Activated B cell treated with CpG ODN at 0.5 μM for 24 hours (primary cell): ENCODE measurements at places on chromosomes 5 and 9. TPM values are rescaled to one million over a fixed set of nuclear protein-coding genes. Genes with fewer than 3 reads are reported as not detected.

PCDHGA5 gene
- 1.1 and 1.2 TPM in 2 replicates for total RNA-seq

STPG3 gene
- total RNA-seq, result 0.37 TPM in 1 of 2 replicates, not detected in the other

AHRR gene
- total RNA-seq, result 5.1 and 6.1 TPM in 2 replicates

AFAP1L1 gene
- total RNA-seq, result 0.44 TPM in 1 of 2 replicates, not detected in the other

IL4 gene
- not detected in 2 replicates for total RNA-seq

OR1Q1 gene
- total RNA-seq, result not detected in 2 replicates

CDKN2B gene
- total RNA-seq, result 0.32 and 0.38 TPM in 2 replicates

SPINK6 gene
- total RNA-seq, result not detected in 2 replicates

ADAMTSL1 gene
- not detected in 2 replicates for total RNA-seq

RIOK2 gene
- total RNA-seq, result 38.3 and 41.4 TPM in 2 replicates

YIPF5 gene
- total RNA-seq, result 28.0 and 29.4 TPM in 2 replicates

SLC36A3 gene
- not detected in 2 replicates for total RNA-seq

ITGA1 gene
- total RNA-seq, result 28.4 and 34.0 TPM in 2 replicates

SKP1 gene
- total RNA-seq, result 193 and 211 TPM in 2 replicates

PPP1R26 gene
- total RNA-seq, result 3.1 and 6.7 TPM in 2 replicates

SPINK4 gene
- not detected in 2 replicates for total RNA-seq

IFNW1 gene
- total RNA-seq, result not detected in 2 replicates

PCDHB16 gene
- total RNA-seq, result not detected in 2 replicates

ADGRV1 gene
- total RNA-seq, result 0.13 TPM in 1 of 2 replicates, not detected in the other

F2RL2 gene
- total RNA-seq, result not detected in 2 replicates

SH3RF2 gene
- not detected in 2 replicates for total RNA-seq

CTXN3 gene
- total RNA-seq, result not detected in 2 replicates

EFNA5 gene
- not detected in 2 replicates for total RNA-seq

PDLIM7 gene
- total RNA-seq, result 17.0 and 17.7 TPM in 2 replicates

ANKRD34B gene
- total RNA-seq, result not detected in 2 replicates

PCDHGA8 gene
- total RNA-seq, result 0.54 and 0.69 TPM in 2 replicates

TAF1L gene
- not detected in 2 replicates for total RNA-seq

LVRN gene
- total RNA-seq, result not detected in 2 replicates

C1QTNF3 gene
- total RNA-seq, result 4.9 and 7.7 TPM in 2 replicates

FOXD4L6 gene
- total RNA-seq, result not detected in 2 replicates

NOP16 gene
- total RNA-seq, result 50.9 and 65.1 TPM in 2 replicates
